ENCODE measurements at places on chromosomes 11 and 22.

GRCh38 chr22:31272522-31273446 lies 19.5 kb downstream of the PIK3IP1 start:
- DNase-seq, result peak; percentile 70

DNA sequence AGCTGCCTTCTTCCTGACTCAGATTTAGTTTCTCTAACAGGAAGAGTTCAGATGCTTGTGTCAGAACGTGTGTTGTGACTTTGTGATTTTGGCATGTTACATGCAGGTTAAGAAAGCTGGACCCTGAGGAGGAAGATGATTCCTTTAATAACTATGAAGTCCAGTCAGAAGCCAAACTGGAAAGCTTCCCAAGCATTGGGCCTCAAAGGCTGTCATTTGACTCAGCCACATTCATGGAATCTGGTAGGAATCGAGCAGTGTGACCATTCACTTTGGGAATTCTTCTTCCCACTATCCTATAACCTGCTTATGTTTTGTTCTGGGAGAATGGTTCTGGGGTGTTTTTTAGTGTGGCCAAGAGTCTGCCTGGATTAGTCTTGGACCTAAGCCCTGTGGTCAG lies 48.0 kb downstream of the CABIN1 start:
- DNase-seq, result no peak

GRCh38 chr11:104668797-104669463 lies 229.3 kb downstream of the CASP12 start:
- no peak for DNase-seq

DNA sequence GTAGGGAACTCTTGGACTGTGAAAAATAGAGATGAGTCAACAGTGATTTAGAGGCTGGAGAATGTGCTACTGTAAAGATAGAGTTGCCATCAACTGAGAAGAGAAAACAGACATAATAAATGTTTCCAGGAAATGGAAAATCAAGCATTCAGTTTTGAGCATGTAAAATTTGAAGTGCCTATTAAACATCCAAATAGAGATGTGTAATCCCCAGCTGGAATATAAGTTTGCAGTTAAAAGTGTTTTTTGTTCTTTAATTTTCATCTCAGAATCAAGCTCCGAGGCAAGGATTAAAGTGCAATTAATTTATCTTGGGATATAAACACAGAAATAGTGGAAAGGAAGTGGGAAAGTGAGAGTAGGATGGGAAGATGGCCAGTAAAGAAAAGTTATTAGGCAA lies 666.0 kb upstream of the RAG2 start:
- DNase-seq, result no peak

GRCh38 chr11:23111527-23111926 lies 251.3 kb upstream of the CCDC179 start:
- no peak for DNase-seq

- no peak for DNase-seq
Observed at GRCh38 chr11:117197516-117198456, 1.4 kb upstream of the TAGLN start.

DNA sequence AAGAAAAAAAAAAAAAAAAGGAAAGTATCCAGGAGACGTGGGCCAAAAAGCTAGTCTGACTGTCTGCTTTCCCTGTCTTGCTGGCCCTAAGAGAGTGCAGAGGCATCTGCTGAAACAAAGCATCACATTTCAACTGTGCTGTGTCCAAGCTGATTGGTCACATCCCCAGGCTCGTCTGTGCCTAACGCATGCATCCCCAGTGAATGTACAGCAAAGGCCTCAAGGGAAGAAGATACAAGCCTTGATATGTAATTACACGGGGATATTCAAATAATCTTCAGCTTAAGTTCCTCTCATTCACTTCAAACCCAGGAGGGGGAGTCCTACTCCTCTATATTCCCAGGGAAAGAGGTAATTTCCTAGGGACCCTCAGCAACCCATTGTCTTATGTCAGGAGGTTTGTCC lies 5.4 kb upstream of the SORL1 start:
- peak; percentile 27 for DNase-seq

GRCh38 chr11:24575392-24575791 lies 78.5 kb downstream of the LUZP2 start:
- no peak for DNase-seq

DNA sequence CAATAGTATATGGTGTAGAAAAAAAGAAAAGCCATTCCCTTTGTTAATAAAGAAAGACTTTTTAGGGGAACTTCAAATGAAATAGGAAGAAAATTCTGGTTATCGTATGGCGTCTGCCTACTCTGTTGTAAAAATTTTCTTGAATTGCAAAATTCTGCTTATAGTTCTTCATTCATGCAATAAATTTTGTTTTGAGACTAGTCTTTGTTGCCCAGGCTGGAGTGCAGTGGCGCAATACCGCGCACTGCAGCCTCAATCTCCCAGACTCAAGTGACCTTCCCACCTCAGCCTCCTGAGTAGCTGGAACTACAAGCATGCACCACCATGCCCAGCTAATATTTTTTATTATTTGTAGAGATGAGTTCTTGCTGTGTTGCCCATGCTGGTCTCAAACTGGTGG lies 5.8 kb downstream of the DDIAS start:
- DNase-seq, result no peak

- no peak for DNase-seq
Observed at GRCh38 chr22:46913351-46913750, 150.9 kb downstream of the TBC1D22A start.

GRCh38 chr11:28168718-28169117 lies 60.5 kb downstream of the METTL15 start:
- DNase-seq, result no peak

DNA sequence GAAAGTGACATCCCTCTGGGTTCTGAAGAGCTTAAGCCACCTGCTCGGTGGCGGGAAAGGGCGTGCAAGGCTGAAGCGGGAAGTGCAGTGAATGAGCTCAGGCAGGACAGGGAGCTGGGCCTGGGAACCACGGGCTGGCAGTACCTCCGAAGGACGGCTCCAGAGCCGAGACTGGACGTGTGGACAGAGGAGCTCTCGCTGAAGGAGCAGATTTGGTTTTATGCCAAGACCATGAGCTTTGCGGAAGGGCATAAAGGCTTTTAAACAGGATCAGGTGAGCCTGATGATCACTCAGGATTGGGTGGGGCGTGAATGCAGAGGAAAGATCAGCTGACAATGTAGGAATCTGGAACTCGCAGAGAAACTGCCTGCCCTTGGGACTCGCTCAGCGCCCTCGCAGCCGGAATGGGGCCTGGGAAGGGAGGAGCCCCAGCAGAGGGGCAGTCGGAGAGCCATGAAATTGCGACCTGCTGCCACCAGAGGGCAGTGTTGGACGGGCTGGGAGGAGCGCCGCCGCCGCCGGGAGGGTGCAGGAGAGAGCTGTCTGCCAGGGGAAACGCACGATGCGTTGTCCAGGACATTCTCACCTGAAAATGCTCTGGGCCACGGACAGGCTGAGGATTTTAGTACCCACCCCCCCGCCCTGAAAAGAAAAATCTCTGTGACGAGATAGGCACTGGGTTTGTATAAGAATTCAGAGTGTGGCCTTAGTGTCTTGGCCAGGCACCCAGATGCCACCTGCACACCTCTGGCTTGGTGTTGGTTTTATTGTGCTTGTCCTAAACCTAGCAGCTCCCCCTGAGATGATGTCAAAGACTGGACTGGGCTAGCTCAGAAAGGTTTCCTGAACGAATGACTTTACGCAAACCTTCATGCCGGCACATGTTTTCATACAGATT lies 324.4 kb downstream of the NTM start:
- peak; percentile 88 for DNase-seq

GRCh38 chr11:86749821-86750401 lies 50.4 kb upstream of the PRSS23 start:
- DNase-seq, result no peak

DNA sequence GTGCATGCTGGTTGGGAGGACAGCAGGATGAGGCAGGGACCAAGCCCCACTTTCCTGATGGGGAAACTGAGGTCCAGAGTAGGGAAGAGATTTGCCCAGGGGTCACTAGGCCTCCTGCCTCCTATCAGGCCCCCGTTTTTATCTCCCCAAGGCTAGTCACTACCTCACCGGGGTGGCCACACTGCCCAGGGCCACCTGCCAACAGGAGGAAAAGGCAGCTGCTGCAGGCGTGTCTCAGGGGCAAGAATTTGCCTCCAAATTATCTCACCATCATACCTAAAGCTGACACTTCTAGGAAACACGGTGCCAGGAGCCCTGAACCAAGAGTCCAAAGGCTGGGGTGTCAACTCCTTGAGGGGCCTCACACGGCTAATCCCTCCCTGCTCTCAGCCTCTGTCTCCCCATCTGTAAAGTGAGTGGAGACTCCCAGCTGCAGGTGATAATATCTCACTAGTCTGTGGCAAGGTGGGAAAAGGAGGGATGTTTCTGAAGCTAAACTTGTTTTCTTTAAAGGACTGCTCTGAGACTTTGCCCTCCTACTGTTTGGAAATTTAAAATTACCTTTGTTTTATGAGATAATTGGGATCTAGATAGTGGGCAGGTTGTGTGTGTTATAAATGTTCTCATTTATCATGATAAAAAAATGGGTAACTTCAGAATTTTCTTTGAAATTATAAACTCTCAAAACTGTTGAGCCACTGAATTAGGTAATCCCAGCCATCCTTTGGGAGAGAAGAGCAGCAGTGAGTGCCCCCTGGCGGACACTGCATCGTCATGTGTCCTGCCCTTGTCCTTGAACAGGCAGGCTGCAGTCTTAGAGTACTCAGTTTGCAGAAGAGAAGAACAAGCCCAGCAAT lies 60.0 kb downstream of the MYO7A start:
- DNase-seq, result peak; percentile 79

DNA sequence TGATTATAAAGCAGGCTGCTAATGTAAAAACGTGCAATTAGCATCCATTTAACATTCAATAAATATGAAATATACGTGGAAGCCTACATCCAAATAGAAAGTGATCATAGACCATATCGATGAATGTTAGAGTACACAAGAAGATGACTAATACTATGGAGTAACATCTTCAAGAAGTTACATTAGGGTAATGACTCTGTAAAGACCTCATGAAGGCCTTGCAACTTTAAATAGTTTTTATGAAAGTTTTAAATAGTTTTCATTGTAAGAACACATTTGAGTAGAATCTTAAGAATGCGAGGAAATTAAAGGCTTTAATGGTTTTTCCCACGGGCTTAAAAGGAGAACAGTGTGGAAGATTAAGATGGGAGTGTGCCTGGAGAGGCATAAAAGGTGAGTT lies 1.4 kb downstream of the TRIM34 start:
- DNase-seq, result no peak

- no peak for DNase-seq
Observed at GRCh38 chr22:35914357-35914664, 114.3 kb downstream of the RBFOX2 start.

DNA sequence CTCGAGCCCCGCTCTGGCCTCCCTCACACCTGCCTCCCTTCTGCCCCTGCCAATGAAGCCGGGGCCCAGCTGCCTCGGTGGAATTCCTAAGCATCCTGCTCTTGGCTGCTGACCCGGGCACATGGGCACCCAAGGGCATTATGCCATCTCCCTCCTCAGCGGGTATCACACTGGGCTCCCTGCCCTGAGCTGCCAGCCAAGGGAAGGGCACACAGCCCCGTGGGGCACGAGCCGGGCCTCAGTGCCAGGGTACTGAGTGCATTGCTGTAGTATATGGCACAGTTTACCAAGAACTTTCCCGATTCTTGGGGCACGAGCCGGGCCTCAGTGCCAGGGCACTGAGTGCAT lies 43.8 kb upstream of the JAM3 start:
- peak; percentile 60 for DNase-seq

DNA sequence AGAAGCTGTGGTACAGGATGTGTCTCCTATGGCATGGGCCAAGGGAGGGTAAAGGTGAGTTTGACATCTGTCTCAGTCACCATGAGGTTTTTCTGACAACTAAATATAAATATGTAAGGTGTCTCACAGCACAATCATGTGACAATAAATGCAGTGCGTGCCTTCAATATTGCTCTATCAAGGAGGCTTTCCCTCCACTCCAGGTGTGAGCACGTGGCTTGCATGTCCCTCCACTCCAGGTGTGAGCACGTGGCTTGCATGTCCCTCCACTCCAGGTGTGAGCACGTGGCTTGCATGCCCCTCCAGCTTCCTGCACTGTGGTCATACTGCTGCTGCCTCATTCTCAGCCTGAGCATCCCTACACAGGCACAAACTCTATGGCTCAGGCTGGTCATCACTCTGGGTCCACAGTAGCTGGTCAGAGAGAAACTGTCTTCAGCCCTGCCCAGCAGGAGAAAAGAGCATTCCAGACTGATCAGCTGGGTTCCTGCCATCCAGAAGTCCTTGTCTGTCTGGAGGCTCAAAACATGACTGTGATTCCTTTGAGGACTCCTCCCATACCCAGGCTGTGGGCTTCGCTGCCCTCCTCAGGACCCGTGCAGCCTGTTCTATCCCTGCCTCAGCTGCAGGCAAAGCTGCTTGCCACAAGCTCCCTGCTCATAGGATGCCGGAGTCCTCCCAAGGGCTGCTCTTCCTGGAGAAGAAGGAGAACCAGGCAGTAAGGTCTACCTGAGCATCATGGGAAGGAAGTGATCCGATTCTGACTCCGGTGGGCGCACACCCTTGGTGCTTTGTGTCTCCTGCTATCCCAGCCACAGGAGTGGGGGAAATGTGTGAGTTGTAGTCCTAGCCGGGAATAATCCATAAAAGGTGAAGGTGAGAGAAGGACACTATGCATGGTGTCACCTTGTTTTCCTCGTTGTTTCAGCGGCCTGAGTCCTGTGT lies 33.4 kb upstream of the VPREB1 start:
- no peak for DNase-seq

GRCh38 chr11:64848214-64848825 lies 3.9 kb upstream of the CDC42BPG start:
- no peak for DNase-seq

GRCh38 chr11:120431633-120432032 lies 79.9 kb upstream of the GRIK4 start:
- DNase-seq, result no peak

DNA sequence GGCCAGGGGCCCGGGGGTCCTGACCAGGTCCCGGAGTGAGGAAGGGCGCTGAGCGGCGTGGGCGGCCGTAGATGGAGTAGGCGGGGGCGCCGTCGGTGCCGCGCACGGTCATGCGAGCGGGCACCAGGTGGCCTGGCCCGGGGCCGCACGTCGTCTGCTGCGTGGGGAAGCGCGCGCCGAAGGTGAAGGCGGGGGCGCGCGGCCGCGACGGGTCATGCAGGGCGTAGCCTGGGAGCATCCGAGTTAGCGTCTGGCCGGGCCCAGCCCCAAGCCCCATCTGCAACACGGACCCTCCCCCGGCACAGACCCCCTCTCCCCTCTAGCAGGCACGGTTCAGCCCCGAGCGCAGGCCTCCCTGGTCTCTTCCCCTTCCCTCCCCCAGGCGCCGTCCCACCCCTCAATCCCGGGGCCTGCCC lies 1.7 kb upstream of the TYMP start:
- DNase-seq, result no peak

DNA sequence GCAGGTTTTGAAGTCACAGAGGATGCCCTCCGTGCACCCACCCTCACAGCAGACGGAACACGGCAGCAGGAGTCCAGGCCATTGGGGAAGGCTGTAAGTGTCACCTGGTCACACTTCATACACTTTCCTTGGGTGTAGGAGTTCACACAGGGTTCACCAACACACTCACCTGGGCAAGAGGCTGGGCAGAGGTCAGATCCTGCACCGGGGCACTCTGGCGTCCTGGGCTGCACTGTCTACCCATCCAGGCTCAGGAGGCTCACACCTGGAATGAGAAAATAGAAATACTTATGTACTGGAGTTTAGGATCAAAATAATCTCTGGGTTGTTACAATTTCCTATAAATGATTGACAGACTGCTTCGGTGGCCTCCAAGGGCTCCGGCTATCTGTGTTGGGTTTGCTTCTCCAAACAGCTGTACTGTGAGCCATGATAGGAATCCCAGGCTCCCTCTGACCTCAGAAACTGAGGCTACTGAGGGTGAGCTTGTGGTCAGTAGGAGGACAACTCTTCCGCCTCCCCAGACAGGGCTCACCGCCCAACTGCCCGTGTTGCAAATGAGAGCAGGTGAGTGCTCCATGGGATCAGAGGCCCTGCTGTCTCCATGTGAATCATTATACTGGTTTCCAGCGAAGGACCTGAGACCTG lies 20.1 kb upstream of the CARS1 start:
- DNase-seq, result no peak

Measured in midbrain (tissue), 1 donor.